GM13977 (cell line): ENCODE measurements at places on chromosomes 5 and 9.

DNA sequence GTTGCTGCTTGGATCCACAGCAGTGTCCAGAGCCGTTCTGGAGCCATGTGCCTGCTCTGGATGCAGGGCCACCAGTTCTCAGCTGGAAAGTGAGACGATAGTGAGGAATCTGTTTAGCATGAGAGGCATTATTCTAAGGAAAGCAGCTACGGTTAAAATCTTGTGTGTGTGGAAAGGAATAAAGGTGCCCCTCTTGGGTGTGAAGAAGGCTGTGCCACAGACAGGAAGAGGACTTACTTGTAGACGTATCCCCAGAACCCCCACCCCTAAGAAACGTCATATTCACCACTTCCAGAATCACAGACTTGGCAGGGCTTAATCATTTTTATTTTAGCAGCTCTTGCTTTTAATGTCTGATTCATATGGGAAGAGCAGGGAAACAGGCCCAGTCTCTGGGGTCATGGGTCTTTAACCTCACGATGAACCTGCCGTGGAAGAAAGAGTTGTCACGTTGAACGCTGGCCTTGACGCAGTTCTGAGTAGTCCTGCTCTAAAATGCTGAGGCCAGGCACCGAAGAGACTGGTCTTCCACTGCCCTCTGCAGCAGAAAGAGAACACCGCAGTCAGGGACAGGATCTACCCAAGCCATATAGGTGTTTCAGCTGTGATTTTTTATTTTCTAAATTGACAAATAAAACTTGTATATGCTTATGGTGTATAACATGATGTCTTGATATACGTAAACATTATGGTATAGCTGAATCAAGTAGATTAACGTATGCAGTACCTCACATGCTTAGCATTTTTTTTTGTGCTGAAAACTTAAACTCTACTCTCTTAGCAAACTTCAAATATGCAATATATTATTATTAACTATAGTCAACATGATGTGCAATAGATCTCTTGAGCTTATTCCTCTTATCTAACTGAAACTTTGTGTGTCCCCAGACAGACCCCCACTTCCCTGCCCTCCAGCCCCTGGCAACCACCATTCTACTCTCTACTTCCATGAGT, 38.8 kb downstream of the CARTPT start:
- DNase-seq, result peak; percentile 50

GRCh38 chr5:126268697-126269315, 154.4 kb upstream of the GRAMD2B start:
- no peak for DNase-seq

DNA sequence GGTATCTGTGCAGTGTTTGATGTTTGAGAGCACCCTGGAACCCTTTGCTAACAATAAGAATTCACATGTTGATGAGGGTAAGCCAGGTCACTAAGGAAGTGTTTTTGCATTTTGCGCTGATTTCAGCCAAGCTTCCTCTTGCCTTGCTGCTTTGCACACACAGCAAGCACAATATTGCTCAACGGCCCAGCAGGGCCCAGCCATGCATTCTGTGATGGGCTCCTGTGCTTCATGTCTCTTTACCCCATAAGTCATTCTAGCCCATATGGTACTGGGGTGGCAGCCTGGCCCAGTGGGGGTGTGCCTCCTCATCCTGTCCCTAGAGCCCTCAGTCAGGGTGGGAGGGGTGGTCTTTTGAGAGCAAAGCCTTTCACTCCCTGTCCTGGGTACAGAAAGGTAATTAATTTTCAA, 481.3 kb downstream of the GADD45G start:
- peak; percentile 6 for DNase-seq

DNA sequence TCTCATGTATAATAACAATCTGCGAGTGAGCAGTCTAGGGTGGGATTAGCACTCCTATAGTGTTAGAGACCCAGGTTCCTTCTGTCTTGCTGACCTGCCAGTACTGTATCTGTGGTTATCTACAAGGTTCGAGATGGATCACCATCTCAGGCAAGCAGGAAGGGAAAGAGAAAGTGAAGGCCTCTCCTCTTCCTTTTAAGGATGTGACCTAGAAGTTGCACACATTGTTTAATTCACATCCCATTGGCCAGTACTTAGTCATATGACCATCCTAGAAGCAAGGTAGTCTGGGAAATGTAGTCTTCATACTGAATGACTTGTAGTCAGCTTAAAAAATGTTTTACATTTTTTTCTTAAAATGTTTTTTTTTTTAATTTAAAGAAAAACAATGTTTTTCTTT, 168.6 kb downstream of the CARTPT start:
- DNase-seq, result peak; percentile 70

GRCh38 chr5:88967633-88968585, 84.9 kb upstream of the MEF2C start:
- peak; percentile 11 for DNase-seq

- no peak for DNase-seq
Measured at GRCh38 chr5:36935805-36936204, 59.2 kb downstream of the NIPBL start.

- no peak for DNase-seq
Measured at GRCh38 chr5:127810707-127811490, 107.7 kb downstream of the CCDC192 start.

DNA sequence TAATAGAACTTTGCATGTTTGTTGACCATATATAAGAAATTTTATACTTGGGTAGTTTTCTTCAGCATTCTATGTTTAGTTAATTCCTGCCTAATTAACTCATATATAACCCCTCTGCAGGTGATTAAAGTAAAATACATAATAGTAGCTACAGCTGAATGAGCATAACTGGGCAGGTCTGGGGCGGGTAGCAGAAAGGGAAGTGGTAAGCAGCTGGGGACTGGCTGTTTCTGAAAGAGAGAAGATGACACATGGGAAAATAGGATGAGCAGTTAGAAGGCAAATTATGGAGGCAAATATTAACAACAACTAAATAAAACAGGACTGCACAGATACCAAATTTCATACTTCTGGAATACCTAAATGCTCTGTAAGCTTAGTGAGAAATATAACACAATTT, 128.1 kb downstream of the CPLANE1 start:
- no peak for DNase-seq

GRCh38 chr9:121821326-121821725, 169.9 kb downstream of the DAB2IP start:
- DNase-seq, result no peak

DNA sequence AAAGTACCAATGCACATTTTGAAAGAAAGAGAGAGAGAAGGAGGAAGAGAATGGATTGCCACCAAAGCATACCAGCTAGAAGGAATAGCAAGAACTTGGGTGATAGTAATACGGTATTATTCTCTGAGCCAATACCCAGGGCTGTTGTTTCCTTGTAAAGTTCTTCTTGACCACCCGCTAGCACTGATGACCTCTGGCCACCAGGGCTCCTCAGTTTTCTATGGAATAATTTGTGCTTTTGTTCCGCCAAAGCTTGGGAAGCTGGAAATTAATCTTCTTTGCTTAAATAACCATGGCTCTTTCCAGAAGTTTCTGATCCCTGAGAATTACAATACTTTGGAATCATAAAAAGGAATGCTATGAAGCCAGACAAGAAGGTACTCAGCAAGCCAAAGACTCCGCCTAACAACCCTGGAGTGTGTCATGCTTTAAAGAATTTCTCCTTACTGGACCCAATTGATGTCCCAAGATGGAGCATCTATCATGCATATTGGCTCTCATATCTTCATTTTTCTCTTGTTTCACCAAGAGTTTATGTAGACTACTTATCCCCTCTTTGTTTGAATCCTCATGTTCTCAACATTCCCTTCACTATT, 29.8 kb downstream of the OR2K2 start:
- no peak for DNase-seq

DNA sequence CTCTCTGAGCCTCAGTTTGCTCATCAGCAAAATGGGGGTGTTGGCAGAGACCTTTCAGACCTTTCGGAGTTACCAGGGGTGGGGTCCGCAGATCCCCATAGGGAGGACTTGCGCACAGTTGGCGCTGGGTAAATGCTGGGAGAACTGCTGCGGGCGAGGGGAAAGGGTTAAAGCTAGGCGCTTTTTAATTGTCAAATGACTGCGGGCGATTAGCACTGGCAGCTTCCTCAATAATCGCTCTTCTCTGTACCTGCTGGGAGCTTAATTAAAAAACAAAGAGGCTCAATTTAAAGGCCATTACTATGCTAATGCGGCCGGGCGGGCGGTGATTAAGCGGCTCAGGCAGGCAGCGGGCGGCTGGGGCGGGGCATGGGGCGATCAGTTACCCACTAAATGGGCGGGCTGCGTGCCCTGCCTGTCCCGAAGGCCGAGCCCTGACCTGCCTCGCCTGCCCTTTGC, 63.0 kb downstream of the LMX1B start:
- no peak for DNase-seq
